ENCODE measurements at places on chromosomes 6 and 20.

GRCh38 chr6:38933426-38933825 is 115.2 kb upstream of the GLP1R start:
- peak; percentile 29 for DNase-seq

- DNase-seq: no peak
Observed at GRCh38 chr6:147459780-147460179, 48.7 kb upstream of the SAMD5 start.

GRCh38 chr6:160027931-160028330 is 59.0 kb downstream of the IGF2R start:
- no peak for DNase-seq

DNA sequence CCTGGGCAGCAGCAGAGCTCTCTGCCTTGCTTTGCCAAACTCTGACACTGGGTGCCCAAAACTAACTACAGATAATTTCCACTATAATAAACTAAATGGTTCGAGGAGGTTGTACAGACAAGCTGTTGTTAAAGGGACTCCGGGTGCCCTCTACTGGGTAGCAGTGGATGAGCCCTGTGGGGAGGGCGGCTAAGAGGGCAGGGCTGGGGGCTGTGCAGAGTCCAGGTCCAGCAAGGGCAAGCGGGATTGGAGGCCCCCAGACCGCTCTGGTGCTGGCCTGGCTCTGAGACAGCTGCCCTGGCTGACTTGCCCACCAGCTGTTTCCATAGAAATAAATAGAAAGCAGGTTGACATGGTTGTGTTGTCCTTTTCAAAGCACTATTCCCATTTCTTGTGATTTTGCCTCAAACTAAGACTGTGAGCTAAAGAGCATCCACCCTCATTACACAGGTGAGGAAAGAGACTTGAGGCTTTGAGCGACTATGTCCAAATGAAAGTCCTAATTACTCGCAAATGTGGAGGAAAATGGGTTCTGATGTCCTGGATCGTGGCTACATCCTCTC is 167.6 kb upstream of the CST7 start:
- DNase-seq: no peak

DNA sequence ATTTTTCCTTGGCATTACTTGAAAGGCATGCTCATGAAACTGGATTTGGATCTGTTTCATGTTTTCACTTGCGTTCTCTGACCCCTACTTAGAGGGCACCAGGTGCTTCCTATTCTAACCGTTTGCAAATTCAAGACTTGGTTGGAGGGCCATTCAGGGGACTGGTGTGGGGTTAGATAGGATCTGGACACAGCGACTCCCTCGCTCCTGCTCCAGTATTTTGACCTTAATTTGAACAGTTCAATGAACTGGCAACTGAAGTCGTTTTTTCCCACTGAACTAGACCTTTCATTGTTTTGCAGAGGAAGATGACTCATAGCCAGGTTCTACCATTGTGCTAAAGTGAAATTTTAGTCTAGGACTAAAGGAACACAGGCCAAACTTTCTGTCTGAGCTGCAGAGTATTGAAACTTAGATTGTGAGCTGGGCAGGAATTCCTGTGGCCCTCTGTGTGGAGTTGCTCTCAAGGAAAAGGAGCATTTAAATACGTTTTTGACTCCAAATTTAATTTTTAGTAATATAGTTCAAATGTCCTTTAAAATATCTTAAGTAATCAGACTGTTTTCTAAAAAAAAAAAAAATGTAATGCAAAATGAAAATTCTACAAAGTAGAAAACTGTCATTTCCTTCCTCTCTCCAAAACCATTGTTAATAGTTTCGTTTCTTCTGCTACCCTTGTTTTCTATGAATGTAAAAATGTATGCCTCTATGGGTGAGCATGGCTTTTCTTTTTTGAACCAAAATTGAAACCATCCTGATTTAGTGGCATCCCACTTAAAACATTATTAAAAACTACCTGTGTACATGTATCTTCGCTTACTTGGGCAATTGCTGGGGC is 64.8 kb downstream of the UTRN start:
- DNase-seq: no peak

DNA sequence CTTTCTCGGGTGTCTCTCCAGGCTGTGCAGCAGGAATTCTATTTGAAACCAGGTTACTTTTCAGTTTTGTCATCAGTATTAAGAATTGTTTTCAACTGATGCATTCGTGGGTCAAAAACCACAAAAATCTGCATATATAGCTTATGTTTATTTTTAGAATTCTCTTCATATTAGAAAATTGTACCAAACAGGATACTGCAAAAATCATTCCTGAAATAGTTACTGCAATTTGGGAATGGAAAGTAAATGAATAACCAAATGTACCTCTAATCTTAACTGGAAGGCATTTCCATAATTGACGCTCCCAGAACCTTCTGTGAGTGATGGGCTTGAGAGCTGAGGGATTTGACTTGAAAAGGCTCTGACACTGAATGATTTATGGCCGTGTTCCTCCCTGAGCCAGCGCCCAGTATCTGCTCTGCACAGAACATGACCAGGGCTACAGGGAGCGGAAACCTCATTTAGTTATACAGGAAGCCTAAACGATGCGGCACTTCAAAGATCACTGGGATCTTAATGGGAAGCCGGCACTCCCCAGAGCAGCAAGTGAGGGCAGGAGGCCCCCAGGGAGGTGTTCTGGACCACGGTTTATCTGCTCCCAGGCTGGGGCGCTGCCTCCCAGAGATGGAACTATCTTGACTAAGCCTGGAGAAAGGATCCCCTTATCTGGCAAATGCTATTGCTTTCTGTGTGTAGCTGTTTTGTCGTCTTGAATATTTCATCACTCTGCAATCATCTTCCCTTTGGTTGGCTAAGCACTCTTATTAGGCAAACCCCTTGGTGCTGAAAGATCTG is 446.0 kb downstream of the QKI start:
- no peak for DNase-seq
